ENCODE measurements at places on chromosomes 4 and X. TPM values are rescaled to one million over a fixed set of nuclear protein-coding genes. Genes with fewer than 3 reads are reported as not detected.

DNA sequence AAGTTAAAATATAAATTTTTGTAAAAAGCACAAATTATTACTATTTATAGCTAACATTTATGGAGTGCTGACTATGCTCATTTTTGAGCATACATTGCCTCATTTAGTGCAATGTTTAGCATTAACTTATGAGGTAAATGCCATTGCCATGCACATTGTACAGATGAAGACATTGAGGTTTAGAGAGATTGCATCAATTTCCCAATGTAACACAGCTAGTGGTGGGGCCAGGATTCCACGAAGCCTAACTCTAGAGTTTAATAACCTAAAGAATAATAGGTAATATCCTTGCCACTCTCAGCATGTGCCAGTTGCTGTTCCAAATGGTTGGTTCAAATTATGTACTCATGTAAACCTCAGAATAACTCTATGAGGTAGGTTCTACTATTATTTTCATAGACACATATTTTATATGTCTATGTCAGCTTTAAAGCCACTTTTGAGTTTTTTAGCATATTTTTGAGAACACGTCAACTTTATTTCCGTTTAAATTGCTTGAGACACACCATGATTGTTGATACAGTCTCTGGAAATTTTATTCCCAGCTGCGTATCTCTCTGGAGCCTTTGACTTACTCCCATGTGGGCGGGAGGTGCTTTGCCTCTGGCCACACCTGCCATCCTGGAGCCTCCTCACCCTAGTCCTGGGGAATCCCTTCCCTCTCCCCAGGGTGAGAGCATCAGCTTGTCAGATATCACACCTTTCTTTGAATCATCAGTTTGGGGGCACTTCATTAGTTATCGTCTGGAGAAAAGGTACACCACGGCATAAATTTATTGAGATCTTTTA, 10.8 kb upstream of the ADH1A start:
- H3K27me3 ChIP-seq: no peaks in the 10 kb centered on the region
- no peak for DNase-seq
- H3K36me3 ChIP-seq: no peaks in the 10 kb centered on the region
- H3K27ac ChIP-seq: no peak overlapping the region

DNA sequence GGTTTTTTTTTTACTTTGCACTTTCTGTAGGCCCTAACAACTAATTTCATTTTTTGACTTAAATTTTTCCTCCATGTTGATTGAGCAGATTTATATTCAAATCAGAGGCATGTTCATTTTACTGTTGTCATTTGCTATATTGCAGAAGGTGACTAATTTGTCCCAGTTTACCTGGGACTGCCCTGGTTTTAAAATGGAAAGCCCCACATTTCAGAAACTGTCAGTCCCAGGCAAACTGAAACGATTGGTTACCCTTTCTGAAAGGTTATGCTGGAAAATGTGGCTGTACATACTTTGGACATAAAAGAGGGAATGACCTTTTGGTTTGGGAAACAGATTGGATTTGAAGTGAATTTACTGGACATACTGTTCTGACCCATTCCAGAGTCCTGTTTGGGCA, 160.0 kb downstream of the SPCS3 start:
- H3K36me3 ChIP-seq: peaks cover 14% of the 10 kb centered on the region
- H3K27ac ChIP-seq: no peak overlapping the region
- no peak overlapping the region for H3K4me3 ChIP-seq
- H3K4me1 ChIP-seq: peaks cover 38% of the 10 kb centered on the region

DNA sequence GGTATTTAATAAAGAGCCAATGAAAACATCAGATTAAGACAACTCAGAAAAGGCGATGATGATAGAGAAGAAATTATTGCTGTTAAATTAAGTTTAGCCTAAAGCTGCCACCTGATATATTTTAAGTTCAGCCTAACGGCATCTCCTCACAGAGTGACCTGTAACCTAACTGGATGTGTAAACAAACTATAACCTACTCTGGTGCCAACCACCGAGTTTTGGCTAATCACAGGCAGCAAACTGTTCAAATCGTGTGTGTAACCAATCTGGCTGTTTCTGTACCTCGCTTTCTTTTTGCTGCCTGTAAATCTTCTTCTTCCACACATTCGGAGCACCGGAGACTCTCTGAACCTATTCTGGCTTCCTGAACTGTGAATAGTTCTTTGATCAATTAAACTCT, 37.8 kb upstream of the MED14 start:
- no peak overlapping the region for H3K4me3 ChIP-seq
- H3K27ac ChIP-seq: peak overlapping the region; percentile 74
- no peaks in the 10 kb centered on the region for H3K36me3 ChIP-seq
- H3K27me3 ChIP-seq: no peaks in the 10 kb centered on the region
- no peak for DNase-seq
- peaks cover 25% of the 10 kb centered on the region for H3K4me1 ChIP-seq

The SPANXN3 gene
- total RNA-seq: not detected

Data from HFFc6 (cell line).